Hematopoietic multipotent progenitor cell treated with erythropoietin and hydrocortisone succinate and interleukin-3 and kit ligand, for 15 days (in vitro differentiated cells): ENCODE measurements at places on chromosomes 12 and 14.

DNA sequence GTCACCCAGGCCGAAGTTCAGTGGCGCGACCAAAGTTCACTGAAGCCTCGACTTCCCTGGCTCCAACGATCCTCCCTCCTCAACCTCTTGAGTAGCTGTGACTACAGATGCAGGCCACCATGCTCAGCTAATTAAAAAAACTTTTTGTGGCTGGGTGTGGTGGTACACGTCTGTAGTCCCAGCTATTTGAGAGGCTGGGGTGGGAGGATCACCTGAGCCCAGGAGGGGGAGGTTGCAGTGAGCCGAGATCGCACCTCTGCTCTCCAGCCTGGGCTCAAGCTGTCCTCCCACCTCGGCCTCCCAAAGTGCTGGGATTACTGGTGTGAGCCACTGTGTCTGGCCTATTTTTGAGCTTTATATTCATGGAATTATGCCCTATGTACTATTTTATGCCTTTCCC lies 18.1 kb upstream of the RAD52 start:
- DNase-seq, result no peak

DNA sequence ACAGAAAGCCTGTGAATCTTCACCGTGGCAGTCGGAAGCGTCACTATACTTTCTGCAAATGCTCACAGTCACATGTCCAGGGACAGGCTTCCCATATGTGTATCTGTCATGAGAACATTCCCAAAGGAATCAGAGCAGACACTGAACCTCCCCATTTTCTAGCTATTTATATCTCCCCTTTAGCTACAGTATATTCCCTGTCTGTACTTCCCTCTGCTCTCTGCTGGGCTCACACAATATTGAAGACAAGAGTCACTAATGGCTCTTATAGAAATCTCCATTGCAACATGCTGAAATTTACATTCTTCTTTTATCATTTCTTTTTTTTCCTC lies 8.2 kb downstream of the A2M start:
- no peak for DNase-seq

DNA sequence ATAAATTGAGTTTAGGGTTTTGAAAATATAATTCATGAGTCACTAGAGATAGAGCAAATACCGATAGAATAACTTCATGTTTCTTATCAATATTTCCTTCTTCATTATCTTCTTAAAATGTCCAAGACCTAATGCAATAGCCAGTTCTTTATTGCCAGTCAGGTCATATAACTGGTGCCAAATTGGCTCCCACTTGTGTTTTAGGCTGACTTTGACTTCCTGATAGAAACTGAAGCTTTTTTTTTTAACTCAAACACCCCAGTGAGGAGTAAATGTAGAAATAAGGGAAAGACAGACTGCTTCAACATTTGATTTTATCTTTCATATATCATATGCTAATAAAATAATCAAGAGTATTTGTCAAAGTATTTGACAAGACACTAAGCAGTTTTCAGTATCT lies 80.7 kb downstream of the ARMH4 start:
- no peak for DNase-seq

DNA sequence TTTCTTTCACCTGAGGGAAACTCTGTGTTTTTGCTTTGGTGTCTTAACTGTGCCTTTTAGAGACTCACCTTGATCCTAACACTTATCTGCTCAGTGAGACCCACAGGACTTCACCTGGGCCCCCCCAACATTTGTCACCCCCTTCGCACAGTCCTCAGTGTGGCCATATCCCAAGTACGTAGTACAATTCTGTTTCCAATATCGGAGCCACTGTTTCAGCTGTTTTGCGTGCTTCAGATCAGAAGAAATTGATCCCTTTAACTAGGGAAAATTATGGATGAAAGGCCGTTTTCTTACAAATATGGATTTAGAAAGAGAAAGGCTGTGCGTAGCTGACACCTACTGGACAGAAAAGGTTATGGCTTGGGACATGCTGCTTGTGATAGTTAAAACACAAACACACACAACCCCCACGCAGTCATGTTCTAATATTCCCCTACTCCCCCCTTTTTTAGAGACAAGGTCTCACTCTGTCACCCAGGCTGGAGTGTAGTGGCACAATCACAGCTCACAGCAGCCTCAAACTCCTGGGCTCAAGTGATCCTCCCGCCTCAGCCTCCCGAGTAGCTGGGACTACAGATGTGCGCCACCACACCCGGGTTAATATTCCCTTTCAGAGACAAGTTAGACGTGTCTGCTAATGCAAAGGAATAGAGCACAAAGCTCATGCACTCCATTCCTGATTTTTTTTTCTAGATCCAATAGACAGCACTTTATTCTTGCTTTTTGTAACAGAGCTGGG lies 3.6 kb upstream of the SLC7A8 start:
- peak; percentile 35 for DNase-seq

- DNase-seq, result no peak
Measured at GRCh38 chr12:31832740-31833729, 104.2 kb upstream of the AMN1 start.

DNA sequence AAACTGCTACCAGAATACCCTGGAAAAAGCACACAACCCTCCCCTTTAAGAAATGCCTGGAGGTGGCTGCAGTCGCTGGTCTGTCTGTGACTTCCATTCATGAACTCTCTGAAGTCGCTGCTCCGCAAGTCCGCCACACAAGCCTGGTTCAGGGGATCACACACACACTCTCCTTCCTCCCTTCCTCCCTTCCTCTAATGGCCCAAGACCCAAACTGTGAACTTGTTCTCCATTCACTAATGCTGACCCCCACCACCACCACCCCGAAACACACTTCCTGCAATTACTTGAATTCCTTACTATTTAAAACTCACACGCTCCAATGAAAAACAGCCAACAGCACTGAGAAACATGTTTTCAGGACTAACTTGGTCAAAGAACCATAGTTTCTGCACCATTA lies 1.0 kb upstream of the LMO3 start:
- DNase-seq, result no peak

- DNase-seq, result no peak
Measured at GRCh38 chr14:75570797-75571196, 7.6 kb upstream of the FLVCR2 start.

DNA sequence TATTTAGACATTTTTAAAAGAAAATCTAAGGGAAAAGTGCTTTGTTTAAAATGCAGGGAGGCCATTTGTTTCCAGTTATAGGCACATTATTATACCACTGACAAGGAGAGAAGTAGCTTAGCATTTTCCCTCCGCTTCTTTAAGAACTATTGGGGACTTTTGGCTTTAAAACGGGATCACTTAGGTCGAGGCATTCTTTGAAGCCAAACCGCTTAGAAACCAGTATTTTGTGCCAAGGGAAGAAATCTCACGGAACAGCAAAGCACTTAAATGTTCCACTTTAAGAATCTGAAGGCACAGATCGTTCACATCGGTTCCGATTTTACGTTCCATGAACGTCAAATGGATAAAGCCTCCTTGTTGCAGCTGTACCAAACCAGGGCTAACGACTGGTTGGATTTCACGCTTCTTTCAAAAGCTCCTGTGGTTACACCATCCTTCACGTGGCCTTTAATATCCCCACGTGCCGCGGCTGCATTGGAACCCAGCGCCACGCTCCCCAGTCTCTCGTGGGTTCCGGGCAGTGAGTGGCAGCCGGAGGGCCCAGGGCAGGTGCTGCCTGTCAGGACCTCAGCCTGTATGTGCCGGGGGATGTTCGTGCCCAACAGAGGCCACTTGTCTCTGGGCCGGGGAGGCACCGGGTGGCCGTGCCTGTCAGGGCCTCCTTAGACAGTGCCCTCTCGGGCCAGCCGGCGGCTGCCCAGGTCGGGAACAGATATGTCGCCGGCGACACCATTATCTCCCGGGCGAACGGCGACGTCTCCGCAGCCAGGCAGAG lies 195.4 kb downstream of the KIF26A start:
- DNase-seq, result no peak

- DNase-seq, result no peak
Measured at GRCh38 chr14:95686935-95687334, 709 bp downstream of the TCL1B start.

GRCh38 chr12:71183018-71183417 lies 25.2 kb upstream of the TSPAN8 start:
- DNase-seq, result no peak

- DNase-seq, result no peak
Measured at GRCh38 chr12:13948621-13949020, 32.8 kb downstream of the GRIN2B start.

- DNase-seq, result no peak
Measured at GRCh38 chr14:76531821-76532318, 155.9 kb downstream of the ESRRB start.

DNA sequence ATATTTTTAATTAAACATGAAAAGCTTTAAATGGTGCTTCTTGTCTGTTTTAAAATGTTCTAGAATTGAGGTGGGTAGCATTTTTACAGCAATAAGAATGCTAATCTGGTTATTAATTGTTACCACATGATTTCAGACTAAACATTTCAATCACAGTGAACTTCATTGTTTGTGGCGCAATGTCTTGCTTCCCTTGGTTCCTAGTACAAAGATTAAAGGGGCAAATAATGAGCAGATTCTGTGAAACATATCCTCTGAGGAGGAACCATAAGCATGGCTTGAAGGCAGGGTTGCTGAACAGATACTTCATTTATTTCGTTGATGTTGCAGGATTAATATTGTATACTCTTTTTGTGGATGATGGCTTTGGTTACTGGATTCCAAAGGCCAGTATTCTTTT lies 162.1 kb downstream of the FUT8 start:
- no peak for DNase-seq

GRCh38 chr12:2682296-2683251 lies 112.2 kb upstream of the FKBP4 start:
- peak; percentile 60 for DNase-seq

GRCh38 chr12:66693901-66694513 lies 15.1 kb upstream of the GRIP1 start:
- DNase-seq, result peak; percentile 35

- DNase-seq, result no peak
Measured at GRCh38 chr12:131363393-131363792, 347.5 kb upstream of the SFSWAP start.

DNA sequence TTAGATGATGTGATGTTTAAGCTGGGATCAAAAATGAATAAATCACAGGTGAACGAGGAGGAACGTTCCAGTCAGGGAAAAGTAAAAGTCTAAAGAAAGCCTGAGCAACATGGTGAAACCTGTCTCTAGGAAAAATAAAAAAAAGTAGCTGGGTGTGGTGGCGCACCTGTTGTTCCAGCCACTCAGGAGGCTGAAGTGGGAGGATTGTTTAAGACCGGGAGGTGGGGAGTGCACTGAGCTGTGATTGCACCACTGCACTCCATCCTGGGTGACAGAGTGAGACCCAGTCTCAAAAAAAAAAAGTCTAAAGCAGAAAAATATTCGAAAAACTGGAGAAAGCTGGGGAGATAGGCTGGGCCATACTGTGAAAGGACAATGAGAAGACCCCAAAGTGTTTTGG lies 39.2 kb upstream of the SOCS2 start:
- DNase-seq, result no peak

DNA sequence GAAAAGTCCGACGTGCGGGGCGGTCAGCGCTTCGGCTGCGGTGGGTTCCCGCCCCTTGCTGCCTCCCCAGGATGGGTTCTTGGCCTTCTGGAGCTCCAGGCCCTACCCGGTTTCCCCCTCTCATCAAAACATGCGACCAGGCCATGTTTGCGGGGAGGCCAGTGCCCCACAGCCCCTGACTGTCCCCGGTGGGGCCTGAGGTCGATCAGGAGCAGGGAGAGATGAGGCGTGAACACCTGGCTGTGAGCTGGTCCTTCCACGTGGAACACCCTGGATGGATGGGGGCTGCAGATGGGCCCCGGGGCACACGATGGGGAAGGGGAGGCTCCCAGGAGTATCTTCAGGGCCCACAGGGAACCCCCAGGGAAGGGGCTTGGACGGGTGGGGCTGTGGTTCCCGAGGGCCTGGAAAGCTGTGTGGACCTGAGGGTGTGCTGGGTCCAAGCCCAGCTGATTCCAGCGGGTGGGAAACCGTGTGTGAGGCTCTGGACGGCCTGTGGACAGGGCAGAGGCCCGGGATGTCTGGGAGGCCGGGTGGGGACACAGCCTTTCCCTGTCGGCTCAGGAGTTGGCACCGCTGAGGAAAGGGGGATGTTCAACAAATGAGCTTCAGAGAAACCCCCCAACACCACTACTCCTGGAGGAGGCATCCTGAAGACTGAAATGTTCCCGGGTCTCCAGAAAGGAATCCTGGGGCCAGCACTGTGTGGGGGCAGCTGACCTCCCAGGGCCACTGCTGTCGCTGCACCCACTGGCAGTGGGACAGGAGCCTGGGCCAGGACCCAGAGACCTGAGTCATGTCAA lies 187.0 kb upstream of the C14orf180 start:
- DNase-seq, result no peak

GRCh38 chr12:47825173-47825639 lies 5.5 kb upstream of the HDAC7 start:
- DNase-seq, result no peak

- DNase-seq, result no peak
Measured at GRCh38 chr14:39847194-39847593, 415.0 kb upstream of the FBXO33 start.

DNA sequence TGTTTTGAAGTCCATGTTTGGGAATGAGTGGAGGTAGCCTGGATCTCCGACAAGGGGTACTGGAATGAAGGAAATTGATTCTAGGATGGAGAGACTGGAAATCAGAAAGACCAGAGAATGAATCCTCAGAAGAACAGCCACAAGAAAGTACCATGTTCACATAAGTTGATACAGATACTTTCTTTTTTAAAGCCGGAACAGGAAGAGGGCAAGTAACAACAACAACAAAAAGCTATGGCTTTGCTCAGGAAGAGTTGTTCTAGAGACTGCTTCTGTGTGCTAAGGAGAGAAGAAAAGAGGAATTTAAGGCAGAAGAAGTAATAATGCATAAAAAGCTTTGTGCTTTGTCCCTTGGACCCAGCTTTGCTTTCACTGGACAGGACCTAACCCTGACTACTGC lies 6.2 kb downstream of the TC2N start:
- no peak for DNase-seq

DNA sequence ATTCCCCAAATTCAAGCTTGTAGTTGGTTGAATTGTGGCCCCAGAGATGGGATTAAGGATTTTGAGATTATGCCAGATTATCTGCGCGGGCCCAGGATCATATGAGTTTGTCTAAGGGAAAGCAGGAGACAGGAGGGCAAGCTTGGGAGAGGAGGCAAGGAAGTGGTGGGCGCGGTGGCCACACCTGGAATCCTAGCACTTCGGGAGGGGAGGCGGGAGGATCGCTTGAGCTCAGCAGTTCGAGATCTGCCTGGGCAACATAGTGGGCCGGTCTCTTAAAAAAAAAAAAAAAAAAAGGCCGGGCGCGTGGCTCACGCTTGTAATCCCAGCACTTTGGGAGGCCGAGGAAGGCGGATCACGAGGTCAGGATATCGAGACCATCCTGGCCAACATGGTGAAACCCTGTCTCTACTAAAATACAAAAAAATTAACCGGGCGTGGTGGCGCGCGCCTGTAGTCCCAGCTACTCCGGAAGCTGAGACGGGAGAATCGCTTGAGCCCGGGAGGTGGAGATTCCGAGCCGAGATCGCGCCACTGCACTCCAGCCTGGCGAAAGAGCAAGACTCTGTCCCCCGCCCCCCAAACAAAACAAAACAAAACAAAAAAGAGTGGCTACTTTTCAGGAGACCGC lies 881 bp upstream of the PUS1 start:
- DNase-seq, result no peak

DNA sequence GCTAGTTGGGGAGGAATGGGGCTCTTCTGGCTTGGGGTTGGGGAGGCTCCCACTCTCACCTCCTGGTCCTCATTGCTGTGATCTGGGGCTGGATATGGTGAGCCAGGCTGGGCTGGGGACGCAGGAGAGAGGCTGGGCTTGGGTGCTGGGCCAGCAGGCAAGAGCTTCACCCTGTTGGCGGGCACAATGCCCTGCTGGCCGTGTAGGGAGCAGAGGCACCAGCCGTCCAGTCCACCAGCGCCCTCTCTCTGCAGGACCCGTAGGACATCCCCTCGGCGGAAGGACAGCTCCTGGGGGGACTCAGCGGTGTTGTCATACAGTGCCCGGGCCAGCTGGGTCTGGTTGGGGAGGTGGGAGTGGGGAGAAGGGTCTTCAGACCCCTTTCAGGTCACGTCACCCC lies 4.5 kb downstream of the EFS start:
- no peak for DNase-seq
